MCF 10A (cell line): ENCODE measurements at places on chromosomes 6 and 20.

DNA sequence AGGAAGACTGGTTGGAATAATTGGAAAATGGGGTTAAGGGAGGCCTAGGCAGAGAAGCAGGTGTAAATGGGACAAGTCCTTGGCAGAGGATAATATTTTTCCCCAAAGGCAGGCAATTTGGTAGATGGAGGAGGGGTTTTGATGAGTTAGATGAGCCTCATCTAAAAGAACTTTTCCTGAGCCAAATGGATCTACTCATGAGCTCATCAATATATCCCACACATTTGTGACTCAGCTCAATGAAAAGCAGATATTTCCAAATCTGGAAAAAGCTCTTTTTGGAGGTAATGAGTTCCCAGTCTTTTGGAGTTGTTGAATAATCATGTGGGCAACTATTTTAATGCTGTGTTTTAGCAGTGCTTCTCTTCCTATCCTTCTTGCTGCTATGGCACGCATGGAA lies 685.5 kb upstream of the CITED2 start:
- DNase-seq, result no peak

DNA sequence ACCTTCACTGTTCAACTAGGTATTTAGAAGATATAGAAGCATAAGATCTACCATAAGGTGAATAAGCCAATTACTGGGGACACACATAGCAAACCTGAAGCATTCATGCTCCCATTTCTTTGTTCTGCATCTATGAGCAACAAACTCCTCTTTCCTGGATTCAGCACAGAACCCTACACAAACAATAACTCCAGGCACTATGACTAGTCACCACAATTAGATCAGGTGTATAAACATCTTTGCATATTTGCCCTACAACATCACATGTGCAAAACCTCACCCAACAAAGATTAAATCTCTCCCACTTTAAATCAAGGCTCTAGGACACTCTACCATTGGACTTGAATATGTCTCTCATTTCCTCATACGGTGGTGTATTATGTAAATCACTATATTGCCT lies 652.3 kb downstream of the EPHA7 start:
- DNase-seq, result no peak

DNA sequence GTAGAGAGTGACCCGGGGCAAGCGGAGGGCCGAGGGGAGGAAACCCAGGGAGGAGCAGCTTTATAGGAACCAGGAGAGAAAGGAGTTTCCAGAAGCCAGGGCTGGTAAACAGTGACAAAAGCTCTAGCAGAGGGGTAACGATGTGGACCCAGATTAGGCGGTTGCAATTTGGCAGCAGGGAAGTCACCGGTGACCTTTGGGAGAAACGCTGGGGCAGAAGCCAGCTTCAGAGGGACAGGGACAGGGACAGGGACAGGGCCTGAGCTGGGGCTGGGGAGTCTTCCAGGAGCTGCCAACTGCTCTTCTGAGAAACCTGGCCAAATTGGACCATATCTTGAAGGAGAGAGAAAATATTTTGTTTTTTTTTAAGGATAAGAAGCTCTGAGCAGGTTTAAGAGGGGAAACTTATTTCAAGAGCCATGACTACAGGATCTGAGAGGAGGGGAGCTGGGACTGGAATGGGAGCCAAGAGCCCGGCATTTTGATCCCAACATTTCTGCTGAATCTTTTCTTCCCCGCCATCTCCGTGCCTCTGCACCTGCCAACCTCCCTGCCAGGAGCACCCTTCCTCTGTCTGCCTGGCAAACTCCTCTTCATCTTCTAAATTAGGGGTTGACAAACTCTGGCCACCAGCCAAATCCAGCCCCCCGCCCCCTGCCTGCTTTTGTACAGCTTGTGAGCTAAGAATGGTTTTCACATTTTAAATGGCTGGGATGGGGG lies 22.6 kb upstream of the PREX1 start:
- DNase-seq, result no peak

GRCh38 chr6:4856785-4857184 lies 80.6 kb downstream of the CDYL start:
- DNase-seq, result no peak
